ENCODE measurements at places on chromosomes 1 and 21.
A peak's percentile ranks its signal among the peaks of the same experiment; 100 is the strongest.

DNA sequence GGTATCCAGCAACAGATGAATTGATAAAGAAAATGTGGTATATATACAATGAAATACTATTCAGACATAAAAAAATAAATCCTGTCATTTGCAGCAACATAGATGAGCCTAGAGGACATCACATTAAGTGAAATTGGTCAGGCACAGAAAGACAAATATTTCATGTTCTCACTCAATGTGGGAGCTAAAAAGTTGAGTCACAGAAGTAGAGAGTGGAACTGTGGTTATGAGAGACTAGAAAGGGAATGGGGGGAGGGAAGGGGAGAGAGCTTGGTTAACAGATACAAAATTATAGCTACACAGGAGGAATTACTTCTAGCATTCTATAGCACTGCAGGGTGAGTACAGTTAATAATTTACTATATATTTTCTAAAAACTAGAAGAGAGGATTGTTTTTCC, 37.1 kb upstream of the SERPINC1 start:
- no peak for DNase-seq

DNA sequence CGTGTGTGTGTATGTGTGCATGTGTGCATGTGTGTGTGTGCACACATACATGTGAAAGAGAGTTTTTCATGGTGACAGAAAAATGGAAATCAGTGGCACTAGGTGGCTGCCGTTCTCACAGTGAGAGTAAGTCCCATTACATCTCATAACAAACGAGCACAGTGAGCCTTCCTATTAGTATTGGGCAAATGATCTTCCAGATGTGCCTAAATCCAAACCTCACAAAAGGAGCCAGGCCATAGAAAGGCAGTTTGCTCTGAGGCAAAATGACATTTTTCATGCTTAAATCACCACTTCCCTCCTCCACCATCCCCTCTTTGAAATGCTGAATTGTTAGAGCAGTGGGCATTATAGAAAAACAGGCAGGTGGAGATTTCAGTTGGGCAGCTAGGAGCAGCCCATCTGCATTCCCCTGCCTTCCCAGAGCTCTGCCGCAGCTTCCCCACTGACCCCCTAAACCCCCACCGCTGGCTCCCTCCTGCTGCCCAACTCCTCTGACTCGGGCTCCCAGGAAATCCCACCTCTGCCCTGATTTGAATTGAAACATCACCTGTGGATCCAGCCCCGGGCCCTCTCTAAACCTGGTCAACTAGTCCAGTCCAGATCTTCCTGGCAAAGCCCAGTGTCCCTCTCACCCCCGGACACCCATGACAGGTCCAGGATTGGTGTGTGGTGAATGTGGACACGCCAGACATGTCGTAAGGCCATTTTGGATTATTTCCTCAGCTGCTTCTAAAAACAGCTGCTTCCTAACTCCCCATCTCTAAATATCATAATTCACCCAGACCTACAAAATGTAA, 190.5 kb downstream of the SEC16B start:
- DNase-seq = no peak

GRCh38 chr21:18518054-18518481, 114.5 kb upstream of the TMPRSS15 start:
- no peak for DNase-seq

- DNase-seq = no peak
Measured at GRCh38 chr1:119670898-119671297, 22.8 kb upstream of the ZNF697 start.

GRCh38 chr1:228259368-228259894, 51.6 kb downstream of the OBSCN start:
- DNase-seq = no peak

DNA sequence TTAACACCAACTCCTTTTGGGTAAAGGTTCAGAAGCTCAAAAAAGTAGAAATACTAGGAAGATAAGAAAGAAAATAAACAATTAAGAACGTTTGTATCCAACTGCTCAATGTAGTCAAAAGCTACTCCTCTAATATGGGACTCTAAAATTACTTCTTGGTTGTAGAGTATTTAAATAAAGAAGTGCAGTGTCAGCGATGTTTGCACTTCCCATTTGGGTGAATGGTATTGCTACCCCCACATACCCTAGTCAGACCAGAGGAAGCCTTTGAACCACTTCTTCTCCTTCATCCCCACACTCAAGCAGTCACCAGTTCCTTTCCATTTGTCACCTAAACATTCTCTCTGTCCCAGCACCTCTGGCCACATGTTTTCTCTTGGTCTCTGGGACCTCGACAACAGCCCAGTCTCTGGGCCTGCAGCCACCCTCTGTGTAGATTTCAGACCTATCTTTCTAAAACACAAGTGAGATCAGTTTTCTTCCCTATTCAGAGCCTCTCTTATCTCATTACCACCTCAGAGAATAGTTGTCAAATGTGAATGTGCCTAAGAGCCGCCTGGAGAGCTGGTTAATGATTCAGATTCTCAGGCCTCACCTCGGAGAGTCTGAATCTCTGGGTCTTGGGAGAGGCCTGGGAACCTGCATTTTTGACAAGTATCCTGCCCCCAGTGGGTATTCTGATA, 109.8 kb downstream of the OMA1 start:
- DNase-seq = peak; percentile 43

DNA sequence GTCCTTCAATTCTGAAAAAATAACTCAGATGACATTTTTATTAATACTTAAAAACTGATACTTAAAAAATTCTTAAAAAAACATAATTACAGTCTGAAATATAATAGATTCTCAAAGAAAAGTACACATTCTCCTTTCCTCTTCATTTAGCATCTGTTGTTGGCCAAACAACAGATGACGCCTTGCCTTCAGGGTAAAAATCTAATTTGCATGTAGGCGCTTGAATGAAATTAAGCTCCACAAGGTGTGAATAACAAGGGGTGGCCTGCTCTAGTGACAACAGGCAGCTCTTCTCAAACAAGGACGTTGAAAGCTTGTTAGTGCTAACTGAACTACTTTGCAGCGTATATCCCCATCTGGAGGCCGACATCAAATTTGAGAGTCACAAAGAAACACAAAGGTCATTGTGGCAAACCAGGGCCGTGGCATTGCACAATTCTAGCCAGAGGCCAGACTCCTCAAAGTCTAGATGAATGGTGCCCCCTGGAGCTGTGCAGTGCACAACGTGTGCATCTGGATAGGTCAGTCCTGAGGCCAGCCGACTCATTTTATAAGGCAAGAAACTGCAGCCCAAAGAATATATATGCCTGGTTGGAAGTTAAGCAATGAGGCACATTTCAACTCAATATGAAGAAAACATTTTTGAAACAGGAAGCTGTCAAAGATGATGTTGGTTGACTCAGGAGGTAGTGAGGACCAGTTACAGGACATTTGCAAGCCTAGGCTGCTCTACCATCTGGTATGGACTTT, 459.2 kb upstream of the RUNX1 start:
- DNase-seq = peak; percentile 93

DNA sequence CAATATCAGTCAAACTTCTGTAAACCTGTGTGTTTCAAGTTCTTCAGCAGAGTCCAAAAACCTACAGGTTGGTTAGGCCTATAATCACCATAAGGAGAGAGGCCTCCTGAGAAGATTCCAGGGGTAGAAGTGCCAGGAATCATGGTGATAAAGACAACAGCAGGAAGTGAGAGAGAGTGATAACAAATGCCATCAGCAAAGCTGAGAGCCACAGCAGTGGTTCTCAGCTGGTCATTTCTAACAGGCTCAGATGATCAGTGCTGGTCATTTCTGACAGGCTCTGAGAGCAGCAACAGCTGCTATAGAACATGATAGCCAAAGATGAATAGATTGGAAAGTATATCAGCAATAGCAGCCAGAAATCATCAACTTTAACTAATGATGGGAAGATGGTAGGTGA, 101.3 kb downstream of the TYW3 start:
- no peak for DNase-seq

- no peak for DNase-seq
Measured at GRCh38 chr1:172466795-172467407, 23.0 kb upstream of the PIGC start.

- no peak for DNase-seq
Measured at GRCh38 chr21:20946701-20947100, 51.5 kb upstream of the NCAM2 start.

DNA sequence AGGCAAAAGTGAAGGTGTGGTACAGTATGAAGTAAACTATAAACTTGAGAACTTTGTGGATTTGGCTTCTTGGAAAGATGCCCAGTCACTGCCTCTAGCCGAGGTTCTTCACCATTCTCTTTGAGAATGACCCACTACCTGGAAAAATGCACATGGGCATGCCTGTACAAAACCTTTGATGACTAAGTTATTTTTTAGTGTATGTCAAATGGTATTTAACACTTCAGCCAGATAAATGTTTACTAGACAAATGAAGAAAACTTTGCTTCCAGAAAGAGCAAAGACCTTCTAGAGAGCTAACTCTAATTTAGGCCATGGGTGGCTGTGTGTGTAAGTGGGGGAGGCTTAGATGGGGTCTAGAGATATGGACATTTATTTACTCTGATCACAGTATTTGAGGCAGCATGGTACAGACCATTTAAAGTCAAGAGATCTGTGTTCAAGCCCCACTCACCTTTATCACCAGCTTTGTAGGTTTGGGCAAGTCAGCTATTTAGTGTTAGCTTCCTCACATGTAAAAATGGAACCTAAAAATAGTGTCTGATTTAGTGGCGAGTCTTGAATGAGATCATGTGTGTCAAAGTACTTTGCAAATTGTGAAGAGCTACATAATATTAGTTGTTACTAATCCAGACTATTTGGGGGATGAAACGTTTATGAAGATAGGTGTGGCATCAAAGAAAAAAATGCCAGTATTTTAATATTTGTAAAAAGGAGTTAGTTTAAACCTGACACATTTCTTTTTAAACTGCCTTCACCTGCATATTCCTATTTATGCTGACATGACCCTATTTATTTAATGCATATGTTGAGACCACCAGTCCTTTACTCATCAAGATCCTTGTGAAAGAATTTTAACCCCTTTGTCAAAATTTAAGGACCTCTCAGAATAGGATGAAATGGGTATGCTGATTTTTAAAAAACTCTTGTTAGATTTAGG, 20.2 kb downstream of the NFYC start:
- no peak for DNase-seq

GRCh38 chr1:176559474-176559873, 96.5 kb downstream of the PAPPA2 start:
- DNase-seq = no peak

DNA sequence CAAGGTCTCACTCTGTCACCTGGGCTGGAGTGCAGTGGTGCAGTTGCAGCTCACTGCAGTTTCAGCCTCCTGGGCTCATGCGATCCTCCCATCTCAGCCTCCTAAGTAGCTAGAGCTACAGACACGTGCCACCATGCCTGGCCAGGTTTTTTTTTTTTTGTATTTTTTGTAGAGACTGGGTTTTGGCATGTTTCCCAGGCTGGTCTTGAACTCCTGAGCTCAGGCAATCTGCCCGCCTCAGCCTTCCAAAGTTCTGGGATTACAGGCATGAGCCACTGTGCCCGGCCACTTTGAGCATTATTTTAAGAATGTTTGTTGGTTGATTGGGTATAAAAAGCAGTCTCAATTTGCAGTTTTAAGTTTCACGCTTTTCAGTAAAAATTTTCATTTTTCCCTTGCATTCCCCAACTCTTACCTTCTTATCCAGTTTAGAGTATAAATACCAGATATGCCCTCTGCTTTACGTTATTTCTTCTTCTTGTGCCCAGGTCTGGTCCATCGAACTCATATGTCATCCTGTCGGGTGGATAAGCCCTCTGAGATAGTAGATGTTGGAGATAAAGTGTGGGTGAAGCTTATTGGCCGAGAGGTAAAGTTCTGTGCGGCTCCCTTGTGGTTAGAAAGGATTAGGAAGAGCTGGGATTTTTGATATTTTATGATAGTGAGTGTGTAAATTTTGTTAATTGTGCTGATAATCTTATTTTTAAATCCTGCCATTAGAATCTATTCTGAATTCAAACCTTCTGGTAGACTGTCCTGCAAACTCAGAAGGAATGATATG, 36.0 kb downstream of the FABP3 start:
- DNase-seq = no peak

GRCh38 chr1:84719543-84720217, 29.4 kb upstream of the SSX2IP start:
- no peak for DNase-seq

GRCh38 chr1:228393268-228393701, 13.3 kb downstream of the TRIM11 start:
- DNase-seq = no peak

DNA sequence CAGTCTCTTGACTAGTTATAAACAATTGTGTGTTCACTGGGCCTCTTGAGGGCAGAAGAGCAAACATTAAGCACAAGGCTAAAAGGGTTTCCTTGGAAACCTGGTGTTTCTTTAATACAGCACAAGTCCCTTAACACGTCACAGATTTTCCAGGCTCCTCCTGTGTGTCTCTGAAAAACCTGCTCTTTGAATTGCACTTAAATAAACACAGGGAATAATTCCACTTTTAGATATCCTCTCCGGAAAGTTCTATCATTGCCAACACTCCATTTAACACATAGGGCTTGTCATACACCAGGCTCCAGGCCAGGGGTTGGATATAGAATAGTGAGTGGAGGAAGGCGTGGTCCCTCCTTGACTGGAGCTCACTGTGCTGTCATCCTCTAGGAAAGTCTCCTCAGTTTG, 442.6 kb downstream of the DSCAM start:
- no peak for DNase-seq

- DNase-seq = peak; percentile 57
Measured at GRCh38 chr1:234918181-234918841, 210.3 kb downstream of the TOMM20 start.

DNA sequence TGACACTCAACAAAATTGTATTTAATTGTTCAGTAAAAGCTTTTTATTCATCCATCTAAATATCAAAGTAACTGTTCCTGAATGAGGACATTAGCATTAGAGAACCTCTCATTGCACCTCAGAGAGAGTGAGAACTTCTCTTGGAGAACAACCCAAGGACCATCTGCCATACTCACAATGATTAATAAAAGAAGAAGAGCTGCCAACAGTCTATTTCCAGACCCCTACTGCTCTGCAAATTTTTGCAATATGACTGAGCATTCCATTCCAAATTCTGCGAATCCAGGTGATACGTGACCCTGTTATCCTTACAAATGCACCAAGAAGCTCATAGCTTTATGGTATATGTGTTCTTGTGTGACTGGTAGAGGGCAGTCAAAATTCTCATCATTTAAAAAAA, 422.5 kb downstream of the NEGR1 start:
- DNase-seq = no peak

DNA sequence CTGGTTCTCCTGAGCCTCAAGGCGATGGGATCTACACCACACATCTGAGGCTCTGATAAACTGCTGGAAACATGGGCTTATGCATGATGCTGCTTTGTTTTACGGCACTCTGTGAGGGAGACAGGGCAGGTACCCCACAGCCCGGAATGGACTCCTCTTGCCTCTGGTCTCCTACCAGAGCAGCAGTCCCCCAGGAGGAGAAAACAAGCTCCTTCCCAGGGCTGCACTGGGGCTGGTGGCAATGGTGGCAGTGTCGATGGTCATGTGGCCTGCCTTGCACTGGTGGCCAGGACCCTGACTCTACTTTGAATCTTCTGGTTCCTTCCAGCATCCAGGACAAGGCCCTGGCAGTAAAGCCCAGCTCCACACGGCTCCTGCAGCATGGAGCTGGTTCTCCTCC, 79.4 kb downstream of the TOMM20 start:
- DNase-seq = no peak

DNA sequence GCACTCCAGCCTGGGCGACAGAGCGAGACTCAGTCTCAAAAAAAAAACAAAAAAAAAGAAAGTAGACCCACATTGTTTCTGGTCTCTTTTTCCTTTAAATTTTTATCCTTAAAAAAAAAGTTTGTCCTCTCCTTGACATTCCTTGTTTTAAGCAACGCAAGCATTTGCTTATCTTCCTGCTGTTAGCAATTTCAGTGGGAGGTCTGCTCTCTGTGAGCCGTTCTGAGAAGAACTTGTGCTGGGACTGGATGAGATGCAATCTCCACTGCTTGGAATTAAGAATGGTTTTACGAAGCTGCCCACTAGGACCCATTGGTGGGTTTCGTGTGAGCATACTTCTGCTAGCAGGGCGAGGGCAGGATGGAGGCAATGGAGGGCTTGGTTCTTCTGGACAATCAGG, 225.1 kb upstream of the TMEM51 start:
- DNase-seq = no peak

Measured in suppressor macrophage (primary cell).